ENCODE measurements at places on chromosomes 4 and X.

DNA sequence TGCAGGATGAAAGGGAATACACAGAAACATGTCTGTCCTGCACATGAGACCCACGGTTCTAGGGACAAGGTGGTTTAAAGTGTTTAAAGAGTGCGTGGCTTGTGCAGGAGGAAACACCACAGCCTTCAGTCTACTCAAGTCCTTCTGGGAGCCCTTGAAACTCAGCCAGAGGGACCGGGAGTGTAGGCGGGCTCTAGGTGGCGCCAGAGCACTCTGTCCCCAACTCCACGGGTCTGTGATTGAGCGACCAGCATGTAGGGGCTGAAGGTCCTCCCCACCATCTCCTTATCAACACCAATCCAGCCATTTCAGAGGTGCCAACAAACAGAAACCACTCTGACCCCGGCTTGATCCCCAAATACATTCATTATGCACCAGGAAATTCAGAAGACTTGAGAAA, 82.0 kb upstream of the CLDN34 start:
- DNase-seq: peak; percentile 9

- DNase-seq: no peak
Observed at GRCh38 chrX:130106071-130106470, 4.2 kb downstream of the ELF4 start.

GRCh38 chrX:142238536-142238935, 33.4 kb upstream of the MAGEC2 start:
- DNase-seq: no peak

DNA sequence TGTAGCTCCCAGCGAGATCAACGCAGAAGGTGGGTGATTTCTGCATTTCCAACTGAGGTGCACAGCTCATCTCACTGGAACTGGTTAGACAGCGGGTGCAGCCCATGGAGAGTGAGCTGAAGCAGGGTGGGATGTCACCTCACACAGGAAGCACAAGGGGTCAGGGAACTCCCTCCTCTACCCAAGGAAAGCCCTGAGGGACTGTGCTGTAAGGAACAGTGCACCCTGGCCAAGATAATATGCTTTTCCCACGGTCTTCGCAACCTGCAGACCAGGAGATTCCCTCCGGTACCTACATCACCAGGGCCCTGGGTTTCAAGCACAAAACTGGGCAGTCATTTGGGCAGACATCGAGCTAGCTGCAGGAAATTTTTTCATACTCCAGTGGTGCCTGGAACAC, 216.4 kb upstream of the TET2 start:
- no peak for DNase-seq

DNA sequence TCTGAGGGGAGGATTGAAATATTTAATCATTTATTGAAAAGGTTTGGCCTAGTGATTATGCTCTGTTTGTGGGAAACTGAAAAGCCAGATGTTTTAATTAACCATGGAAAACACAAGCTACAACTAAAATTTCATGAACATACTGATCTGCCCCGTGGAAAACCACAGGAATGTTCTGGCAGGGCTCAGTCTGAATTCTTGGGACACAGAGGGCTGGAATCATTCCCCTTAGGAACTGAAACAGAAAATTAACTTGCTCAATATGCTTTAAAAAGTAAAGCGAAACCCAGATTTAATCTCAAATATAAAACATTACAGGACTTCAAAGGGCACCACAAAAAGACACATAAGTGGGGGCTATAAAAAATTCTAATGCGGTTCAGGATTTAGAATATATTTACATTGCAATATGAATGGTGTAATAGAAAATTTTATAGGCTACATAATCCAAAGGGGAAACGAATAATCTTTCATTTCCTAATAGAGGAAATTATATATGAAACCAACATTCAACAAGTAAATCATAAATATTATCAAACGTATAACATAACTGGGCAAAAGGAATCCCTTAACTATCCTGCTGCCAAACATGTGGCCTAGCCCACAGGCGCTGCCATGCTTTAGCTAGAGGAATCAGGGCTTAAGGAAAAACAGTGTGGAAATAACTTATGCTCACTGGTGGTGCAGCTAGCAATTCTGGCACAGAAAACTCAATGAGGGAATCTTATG, 70.9 kb downstream of the APBB2 start:
- no peak for DNase-seq

- DNase-seq: no peak
Observed at GRCh38 chr4:140448830-140449229, 21.4 kb upstream of the CLGN start.

DNA sequence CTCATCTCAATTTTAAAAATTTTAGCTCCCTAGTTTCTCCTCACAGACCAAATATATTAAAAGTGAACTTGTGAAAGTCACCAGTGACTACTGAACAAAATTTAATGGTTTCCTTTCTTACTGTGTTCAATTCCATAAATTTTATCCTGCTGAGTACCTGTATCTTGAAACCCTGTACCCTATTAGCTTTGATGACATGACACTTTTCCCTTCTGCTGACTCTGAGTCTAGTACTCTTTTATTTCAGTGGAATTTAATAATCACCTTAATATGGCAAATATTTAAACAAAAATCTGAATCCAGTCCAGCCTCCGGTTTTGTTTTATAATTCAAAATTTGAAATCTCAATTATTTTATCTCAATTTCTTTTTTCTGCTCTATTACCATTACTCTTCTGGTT, 203.1 kb upstream of the NUDT6 start:
- DNase-seq: no peak

GRCh38 chr4:120225527-120225926, 158.9 kb upstream of the MAD2L1 start:
- no peak for DNase-seq

GRCh38 chrX:7983581-7983980, 56.4 kb upstream of the PNPLA4 start:
- no peak for DNase-seq

GRCh38 chrX:19857131-19857530, 30.3 kb downstream of the SH3KBP1 start:
- no peak for DNase-seq
